ENCODE measurements at places on chromosomes 13 and 19. TPM values are rescaled to one million over a fixed set of nuclear protein-coding genes. Genes with fewer than 3 reads are reported as not detected.

The KIR3DL2 gene
- total RNA-seq, result under 0.01 TPM

The ZNF723 gene
- not detected for total RNA-seq

The PRR19 gene
- 0.54 TPM for total RNA-seq

The SSBP4 gene
- total RNA-seq, result 82.1 TPM

The ZNF729 gene
- not detected for total RNA-seq

The ATP4B gene
- not detected for total RNA-seq

The ITGBL1 gene
- not detected for total RNA-seq

The KASH5 gene
- 0.27 TPM for total RNA-seq

The ZNF728 gene
- total RNA-seq, result under 0.01 TPM

The ZNF460 gene
- total RNA-seq, result 67.6 TPM

The ZNF234 gene
- 4.6 TPM for total RNA-seq

The BEST2 gene
- not detected for total RNA-seq

The CBLC gene
- 0.54 TPM for total RNA-seq

The DPP9 gene
- total RNA-seq, result 42.0 TPM

The ZNF329 gene
- 9.4 TPM for total RNA-seq

The LGALS14 gene
- total RNA-seq, result under 0.01 TPM

The GMIP gene
- 36.9 TPM for total RNA-seq

Data from hematopoietic multipotent progenitor cell (in vitro differentiated cells).